Natural killer cell treated with Interleukin-12 subunit alpha and Interleukin-12 subunit beta and Interleukin-15 and Interleukin-18, amount 100 ng/mL, for 72 hours (primary cell): ENCODE measurements at places on chromosomes 3 and 15. TPM values are rescaled to one million over a fixed set of nuclear protein-coding genes. Genes with fewer than 3 reads are reported as not detected.

GRCh38 chr3:109784852-109785631, 447.7 kb upstream of the DPPA4 start:
- no peak for DNase-seq

DNA sequence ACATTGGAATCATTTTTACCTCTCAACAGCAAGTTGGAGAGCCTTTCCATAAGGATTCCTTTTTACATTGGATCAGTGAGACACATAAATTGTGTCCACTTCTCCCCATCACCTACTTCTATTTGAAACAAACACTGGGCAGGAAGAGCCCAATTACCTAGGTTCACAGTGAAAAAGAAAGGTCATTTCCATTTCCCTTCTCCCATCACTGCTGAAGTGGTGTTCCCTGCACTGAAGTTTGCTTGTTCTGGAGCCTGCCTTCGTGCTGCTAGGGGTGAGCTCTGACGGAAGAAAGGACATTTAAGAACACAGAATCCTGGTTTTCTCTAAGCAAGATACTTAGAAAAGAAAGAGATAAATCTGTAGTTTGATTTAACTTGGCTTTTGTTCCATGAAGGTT, 123.8 kb upstream of the ZBTB20 start:
- DNase-seq, result no peak

The C2CD4B gene
- not detected for total RNA-seq

DNA sequence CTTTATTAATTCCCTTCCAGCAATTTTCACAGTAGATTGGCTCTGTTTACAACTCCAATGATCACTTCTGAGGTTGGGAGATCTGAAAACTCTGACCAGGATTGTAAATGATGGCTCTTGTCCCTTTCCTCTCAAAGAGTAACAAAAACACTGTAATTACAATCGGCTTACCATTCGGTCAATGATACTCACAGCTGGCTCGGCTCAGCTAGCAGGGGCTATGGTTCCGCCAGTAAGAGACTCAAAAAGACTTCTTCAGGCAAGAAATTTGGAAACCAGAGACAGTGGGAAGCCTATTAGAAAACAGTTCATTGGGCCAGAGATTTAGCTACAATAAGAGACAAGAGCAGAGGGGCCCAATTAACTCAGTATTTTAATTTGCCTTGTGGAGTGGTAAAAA, 96.6 kb downstream of the LRRC3B start:
- no peak for DNase-seq

- no peak for DNase-seq
These were observed 505.1 kb downstream of the FHIT start for GRCh38 chr3:60746043-60746638.
